ENCODE measurements at places on chromosomes 2 and 18.

DNA sequence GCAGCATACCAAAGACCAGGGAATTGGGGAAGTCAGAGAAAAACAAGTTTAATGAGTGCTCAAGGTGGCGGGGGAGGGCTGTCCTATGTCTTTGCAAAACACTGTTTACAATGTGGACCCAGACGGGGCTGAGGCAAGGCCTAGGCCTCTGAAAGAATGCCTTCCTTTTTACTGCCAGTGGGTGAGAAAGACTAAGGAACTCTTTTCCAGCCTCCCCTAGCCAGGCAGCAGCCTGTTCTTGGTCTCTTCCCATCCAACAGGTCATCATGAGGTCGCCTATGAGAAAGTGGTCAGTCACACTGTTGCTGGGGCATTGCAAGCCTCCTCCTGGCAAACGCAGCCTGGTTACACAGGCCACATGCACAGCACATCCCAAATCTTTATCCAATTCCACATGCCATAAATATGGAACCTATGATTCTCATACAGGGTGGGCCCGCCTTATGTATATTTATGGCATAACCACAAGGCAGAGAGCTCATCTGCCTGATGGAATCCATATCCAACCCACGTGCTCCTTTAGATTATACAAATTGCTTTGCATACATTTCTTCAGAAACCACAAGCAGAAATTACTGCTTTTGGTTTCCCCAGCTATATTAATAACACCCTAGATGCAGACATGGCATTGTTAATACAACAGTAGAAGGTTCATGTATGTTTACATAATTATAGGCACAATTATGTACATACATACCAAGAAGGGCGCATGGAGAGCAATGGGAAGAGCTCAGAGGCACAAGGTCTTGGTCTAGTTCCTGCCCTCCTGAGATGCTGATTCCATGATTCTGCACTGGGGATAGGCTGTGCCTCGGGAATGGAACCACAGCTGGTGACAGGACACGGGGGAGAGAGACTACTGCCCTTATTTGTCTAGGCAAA is 48.6 kb downstream of the NRP2 start:
- no peak for DNase-seq

- no peak for DNase-seq
These were observed 56.8 kb downstream of the MRPL33 start for GRCh38 chr2:27828305-27828704.

DNA sequence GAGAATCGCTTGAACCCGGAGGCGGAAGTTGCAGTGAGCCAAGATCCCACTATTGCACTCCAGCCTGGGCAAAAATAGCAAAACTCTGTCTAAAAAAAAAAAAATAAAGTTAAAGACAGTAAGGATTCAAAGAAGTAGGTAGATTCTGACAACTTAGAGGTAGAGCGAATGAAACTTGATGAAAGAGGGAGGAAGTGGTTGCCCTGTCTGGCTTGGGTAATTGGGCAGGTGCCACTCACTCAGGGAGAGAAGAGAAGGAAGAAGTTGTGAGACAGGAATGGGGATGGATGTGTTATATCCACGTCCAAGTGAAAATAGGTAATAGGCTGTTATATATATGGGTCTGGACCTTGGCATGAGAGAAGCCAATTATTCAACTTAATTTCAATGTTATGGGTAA is 26.3 kb downstream of the NDC80 start:
- no peak for DNase-seq

GRCh38 chr2:195592105-195592504 is 64.9 kb upstream of the SLC39A10 start:
- no peak for DNase-seq
